Muscle of arm (tissue), 14 donors: ENCODE measurements at places on chromosomes 4 and X. TPM values are rescaled to one million over a fixed set of nuclear protein-coding genes. Genes with fewer than 3 reads are reported as not detected.

The TCEAL6 gene
- polyA plus RNA-seq = not detected

The ADGRL3 gene
- polyA plus RNA-seq = 24.4 TPM

The TBCK gene
- polyA plus RNA-seq = 28.9 TPM

The HHIP gene
- 5.9 TPM for polyA plus RNA-seq

The HGFAC gene
- polyA plus RNA-seq = 0.46 TPM

The P2RY4 gene
- polyA plus RNA-seq = not detected

The PPP4R3C gene
- not detected for polyA plus RNA-seq

The MAP9 gene
- polyA plus RNA-seq = 5.7 TPM

The GLRA3 gene
- polyA plus RNA-seq = 0.03 TPM

The PF4V1 gene
- not detected for polyA plus RNA-seq

The TRMT44 gene
- polyA plus RNA-seq = 11.7 TPM

GRCh38 chr4:123588631-123589241 lies 192.1 kb downstream of the SPRY1 start:
- DNase-seq = no peak

DNA sequence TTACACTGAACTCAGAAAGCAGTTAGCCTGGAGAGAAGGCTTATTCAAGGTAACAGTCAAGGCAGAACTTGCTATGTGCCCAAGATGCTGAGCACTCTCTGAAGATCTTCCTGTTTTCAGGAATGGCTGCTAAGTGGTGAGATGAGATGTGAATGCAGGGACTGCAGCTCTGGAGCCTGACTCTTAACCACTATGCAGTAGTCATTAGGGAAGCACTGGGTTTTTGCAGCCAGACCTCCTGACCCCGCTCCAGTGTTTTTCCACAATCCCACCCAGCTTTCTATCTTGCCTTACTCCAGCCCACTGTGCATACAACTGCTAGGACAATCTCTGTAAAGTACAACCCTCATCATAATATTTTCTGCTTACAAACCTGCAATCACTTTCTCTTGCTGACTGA lies 95.2 kb upstream of the LNX1 start:
- peak; percentile 25 for DNase-seq

DNA sequence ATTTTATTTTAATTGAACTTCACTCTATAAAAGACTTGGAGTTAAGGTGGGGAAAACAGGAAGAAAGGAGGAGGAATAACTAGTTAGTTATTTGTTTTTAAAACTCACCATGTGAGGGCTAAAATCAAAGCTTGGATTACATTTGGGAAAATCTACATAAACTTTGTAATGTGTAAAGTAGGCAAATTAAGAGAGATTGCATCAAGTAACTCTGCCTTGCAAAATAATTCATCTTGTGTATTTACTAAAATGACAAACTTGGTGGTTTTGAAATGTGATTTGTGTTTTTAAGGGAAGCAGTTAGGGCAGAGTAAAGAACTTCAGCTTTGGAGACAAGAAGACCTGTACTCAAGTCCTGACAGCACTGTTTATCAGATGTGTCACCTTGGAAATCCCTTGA lies 43.3 kb upstream of the RASSF6 start:
- DNase-seq = no peak

GRCh38 chr4:110851989-110852388 lies 229.1 kb upstream of the PITX2 start:
- DNase-seq = no peak

DNA sequence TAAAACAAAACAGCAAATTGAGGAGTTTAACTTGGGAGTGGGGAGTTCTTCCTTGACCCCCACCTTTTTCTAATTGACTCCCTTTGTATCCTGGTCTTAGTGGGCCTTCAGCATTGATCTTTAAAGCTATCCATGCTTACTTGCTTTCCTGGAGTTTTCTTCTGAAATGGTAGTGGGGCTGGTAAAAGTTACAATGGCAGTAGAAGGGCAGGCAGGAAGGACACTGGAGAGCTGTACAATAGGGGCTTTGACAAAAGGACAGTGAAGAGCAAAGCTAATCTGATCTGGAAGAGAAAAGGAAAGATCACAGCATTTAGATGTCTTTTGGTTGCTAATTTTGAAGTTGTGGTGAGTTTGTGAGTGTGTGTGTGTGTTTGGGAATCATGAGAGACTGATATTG lies 111.5 kb downstream of the MID1 start:
- no peak for DNase-seq

DNA sequence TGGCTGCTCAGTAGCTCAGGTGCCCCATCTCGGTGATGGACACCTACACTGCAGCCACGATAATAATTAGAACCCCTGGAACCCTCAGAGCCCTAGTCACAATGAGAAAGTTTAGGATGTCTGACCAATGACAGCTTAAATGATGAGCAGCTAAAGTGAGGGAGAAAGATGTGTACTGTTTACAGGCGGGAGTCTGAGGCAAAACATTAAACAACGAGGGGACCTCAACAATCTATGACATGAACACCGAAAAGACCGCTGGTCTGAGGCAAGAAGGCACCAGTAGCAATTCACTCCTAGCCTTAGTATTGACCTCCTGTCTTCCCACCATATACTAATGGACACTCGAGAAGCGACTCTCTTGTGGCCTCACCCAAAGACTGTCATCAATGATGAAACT lies 369.5 kb upstream of the SMIM31 start:
- DNase-seq = no peak

- peak; percentile 5 for DNase-seq
Observed at GRCh38 chrX:33379839-33380238, 168.5 kb upstream of the DMD start.

DNA sequence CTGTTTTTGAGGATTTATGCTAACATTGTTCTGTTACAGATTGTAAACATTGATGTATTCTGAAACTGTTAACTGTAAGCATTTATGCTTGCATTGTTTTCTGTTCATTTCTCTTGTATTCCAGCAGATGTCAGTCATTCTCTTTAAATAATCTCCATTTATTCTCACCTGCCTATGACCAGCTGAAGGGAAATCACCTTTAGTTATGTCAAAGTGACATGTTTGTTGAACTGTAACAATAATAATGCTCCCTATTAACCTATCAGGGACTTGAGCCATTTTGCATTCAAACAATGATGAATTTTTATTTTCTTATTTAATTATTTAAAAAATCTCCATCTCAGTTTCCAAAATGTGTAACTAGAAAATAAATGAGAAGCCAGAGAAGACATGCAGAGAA lies 58.0 kb downstream of the SPCS3 start:
- no peak for DNase-seq

GRCh38 chr4:118740869-118741268 lies 55.7 kb downstream of the METTL14 start:
- DNase-seq = no peak

GRCh38 chrX:10242026-10242425 lies 85.3 kb downstream of the CLCN4 start:
- DNase-seq = no peak

- DNase-seq = no peak
Observed at GRCh38 chr4:139453041-139453370, 915 bp upstream of the RAB33B start.

DNA sequence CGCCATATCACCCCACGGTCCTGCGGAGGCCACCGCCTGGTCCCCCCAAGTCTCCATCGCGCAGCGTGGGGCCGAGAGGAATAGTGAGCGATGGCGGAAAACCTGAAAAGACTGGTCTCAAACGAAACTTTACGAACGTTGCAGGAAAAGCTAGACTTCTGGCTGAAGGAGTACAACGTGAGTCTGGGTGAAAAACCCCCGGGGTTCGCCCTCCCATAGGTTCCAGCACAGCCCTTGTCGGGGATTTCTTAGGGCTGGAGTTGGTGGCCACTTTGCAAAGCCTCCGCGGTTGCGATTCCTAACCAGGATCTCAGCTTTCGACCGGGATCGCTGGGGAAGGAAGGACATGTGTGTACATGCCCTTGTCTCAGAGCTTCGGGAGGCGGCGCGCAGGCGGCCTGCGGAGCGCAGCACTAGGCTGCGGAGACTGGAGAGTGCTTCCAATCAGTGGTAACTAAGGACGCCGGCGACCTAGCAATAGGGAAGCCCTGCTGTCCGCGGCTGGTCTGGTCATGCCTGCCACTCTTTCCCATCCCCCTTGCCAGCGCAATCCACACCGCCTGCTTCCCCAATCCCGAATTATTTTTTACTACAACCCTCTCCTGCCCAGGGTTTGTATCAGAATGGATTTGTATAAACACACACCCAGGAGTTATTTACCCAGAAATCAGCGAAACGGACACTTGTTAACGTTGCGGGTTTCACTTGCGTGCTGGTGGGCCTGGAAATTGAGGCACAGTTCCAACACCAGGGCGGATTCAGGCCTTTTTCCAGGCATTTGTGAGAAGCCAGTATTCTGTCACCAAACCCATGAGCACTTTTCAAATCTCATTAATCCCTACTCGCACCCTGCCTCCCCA lies 741 bp downstream of the SPATA18 start:
- DNase-seq = peak; percentile 76

GRCh38 chr4:1187182-1187581 lies 14.8 kb upstream of the SPON2 start:
- no peak for DNase-seq

DNA sequence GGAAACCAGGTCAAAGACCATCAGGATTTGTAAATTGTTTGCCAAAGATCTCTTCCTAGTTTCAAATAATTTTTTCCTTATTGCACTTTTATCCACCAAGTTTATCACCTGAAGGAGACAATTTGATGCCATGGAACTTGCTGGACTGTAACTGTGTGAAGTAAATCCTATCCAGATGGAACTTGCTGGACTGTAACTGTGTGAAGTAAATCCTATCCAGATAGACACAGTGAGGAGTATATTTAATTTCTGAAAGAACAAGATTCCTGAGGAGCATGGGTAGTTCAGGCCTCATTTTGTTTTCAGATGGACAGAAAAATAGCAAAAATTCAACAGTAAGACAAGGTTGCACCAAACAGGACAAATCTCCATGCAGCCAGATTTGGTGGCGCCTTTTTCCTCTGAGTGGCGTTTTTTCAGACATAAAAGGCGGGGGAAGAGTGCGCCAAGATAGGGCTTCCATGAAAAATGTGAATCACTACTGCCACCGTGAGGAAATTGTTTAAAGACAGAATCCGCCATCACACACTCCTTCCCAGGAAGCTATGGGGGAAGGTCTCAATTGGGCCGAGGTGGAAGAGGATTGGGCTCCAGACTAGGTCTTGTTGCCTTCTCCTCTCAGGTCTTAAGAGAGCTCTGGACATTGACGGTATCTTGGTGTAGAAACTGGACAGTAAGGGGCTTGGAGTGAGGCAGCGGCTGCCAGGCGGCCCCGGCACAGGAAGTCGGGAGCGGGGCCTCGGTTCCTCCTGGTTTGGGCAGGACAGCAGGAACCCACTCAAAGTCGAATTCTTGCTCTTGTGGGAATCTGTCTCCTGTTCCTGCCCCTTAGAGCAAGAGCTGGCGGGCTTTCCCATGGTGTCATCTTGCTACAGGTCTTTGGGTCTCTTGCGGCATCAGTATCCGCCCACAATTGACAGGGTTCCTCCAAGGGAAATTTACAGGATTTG lies 234.7 kb downstream of the OR13H1 start:
- DNase-seq = peak; percentile 93

DNA sequence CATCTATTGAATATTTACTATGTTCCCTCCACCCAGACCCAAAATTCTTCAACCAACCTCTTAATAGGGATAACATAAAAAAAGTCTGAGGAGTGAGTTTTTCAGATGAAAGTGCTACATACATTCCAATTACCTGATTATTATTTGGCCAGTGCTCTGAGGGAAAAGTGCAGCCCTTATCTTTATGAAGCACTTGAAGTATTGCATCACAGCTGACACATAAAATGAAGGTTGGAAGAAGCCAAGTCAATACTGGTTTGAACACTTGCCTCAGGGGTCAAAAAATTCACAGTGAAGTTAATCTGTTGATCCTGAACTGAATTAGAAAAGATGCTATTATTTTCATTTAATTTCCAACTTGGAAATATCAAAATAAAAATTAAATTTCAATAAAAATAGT lies 498.9 kb downstream of the INPP4B start:
- DNase-seq = no peak

GRCh38 chrX:80335062-80335830 lies 85.0 kb upstream of the TENT5D start:
- DNase-seq = no peak

DNA sequence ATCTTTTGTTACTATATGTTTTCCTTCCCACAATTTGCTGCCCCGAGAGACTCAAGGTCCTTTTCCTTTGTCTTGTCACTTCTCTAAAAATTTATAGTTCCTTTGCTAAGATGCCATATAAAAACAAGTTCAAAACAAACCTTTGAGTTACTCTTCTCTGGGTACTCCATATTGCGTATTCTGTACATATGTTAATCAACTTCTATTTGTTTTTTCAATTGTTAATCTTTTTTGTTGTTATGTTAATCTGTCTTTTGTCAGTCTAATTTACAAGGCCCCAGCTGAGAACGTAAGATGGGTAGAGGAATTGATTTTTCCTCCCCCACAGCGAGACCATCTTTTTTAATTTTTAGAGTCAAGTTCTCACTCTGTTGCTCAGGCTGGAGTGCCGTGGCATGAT lies 7.2 kb upstream of the PPEF2 start:
- no peak for DNase-seq

GRCh38 chr4:57013543-57014120 lies 34.9 kb downstream of the POLR2B start:
- no peak for DNase-seq

DNA sequence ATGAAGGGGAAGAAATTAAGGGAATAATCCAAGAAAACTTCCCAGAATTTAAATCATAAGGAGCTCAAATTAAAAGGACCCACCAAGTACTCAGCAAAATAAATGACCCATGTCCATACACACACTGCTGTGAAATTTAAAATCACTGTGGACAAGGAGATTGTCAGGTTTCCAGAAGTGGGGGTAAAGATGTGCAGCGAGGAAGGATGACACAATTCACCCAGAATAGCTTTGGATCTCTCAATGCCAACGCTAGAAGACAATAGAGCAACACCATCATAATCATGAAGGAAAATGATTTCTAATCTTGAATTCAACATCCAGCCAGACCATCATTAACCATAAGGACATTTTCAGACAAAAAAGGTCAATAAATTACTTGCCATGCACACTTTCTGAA lies 65.7 kb downstream of the CASK start:
- DNase-seq = no peak

DNA sequence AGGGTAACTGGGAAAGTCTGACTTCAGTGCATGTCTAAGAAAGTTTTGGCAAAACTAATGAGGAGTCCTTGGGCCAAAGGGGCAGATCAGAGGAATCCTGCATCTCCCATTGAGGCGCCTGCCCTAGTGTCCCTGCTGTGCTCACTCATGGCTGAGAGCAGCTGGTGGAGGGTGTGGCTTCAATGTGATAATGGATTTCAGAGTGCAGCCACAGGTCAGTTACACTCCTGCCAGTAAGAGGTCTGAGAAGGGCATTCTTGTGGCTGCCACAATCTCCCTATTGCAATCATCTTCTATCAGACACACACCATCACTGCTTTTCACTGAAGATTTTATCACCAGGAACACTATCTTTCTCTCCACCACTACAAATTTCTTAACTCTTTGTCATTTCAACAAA lies 457.1 kb downstream of the MID1IP1 start:
- no peak for DNase-seq

- DNase-seq = no peak
Observed at GRCh38 chrX:11555759-11556158, 110.0 kb downstream of the ARHGAP6 start.

DNA sequence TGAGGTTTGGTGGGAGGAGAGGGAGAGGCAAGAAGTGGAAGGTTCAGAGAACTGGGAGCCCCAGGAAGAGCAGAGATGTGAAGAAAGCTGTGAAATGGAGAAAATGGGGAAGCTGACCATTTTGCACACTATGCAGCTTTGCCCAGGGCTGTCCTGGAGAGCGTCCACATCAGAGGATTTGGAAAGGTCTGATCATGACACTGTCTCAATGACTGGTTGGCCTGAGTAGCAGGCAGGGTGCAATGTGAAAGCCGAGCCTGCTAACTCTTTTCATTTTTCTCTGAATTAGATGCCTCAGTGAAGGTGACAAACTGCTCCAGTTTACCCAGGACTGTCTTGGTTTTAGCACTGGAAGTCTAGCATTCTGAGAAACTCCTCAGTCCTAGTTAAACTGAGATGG lies 330.1 kb upstream of the RPS6KA3 start:
- DNase-seq = no peak
